ENCODE measurements at places on chromosomes 16 and 17. TPM values are rescaled to one million over a fixed set of nuclear protein-coding genes. Genes with fewer than 3 reads are reported as not detected.

DNA sequence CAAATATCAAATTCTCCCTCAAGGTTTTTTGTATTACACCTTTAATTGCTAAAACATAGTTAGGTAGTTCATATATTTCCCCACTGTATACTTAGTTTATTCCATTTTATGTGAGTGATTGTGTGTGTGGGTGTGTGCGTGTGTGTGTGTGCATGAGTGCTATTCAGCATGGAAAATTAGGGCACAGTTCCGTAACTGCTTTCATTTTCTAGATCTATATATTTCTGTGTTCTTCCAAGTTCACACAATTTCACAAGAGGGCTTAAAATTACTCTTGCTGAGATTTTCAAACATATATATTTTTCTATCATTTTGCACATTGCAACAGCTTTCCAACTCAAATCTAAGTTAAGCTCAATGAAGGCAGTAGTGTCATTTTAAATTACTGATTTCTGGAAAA lies 782.9 kb upstream of the SOX9 start:
- no peak for DNase-seq

DNA sequence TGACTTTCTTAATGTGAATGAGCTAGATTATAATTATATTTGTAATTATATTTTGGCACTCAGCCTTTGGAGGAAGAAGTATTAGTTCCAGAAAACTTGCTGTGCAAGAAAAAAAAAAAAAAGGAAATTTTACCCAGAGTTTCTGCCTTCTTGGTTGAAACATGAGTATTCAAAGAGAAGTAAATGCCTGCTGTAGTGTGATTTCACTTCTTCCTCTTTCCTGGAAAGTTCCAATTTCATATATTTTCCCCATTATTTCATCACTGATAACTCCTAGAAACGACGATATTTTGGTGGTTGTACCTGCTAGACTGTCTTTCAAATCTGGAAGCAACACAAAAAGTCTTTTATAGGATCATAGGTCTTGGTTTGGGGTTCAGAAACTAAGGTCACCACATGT lies 20.4 kb upstream of the MPHOSPH6 start:
- no peak for DNase-seq

GRCh38 chr17:27997522-27997921 lies 45.0 kb upstream of the NLK start:
- no peak for DNase-seq

GRCh38 chr17:36509272-36509985 lies 22.9 kb downstream of the ZNHIT3 start:
- DNase-seq = no peak

- DNase-seq = no peak
Observed at GRCh38 chr16:68920349-68920748, 77.0 kb downstream of the TANGO6 start.

DNA sequence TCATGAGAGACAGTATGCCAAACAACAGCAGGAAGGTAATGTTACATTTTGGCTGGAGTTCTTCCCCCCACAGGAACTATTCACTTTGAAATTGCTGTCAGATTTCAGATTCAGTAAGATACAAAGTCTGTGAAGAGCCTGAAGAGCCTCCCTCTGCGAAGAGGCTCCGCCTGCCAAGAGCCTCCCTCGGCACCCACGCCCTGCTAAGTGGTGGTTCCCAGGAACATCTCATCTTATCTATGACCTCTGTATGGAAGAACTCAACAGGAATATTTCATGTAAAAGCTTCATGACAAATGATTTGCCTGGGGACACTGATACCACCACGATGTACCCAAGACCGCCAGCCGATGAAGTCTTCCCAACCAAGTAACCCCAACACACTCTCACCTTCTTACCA lies 3.2 kb downstream of the ZC3H7A start:
- no peak for DNase-seq

DNA sequence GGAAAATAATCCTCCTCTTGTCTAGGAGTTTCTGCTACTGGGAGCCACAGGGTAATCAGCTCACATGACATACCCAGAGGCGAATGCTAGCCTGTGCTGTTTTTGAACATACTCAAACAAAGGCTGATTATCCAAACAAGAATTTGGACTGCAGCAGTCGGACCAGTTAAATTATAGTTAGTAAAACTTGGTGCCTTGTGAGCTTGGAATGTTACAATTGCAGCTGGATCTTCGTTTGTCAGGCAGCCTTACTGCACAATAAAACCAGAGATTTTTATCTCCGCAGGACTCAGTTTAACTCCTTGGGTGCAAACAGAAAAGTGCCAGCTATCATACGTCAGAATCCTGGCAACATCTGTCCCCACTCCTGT lies 163.8 kb upstream of the TBX2 start:
- no peak for DNase-seq

DNA sequence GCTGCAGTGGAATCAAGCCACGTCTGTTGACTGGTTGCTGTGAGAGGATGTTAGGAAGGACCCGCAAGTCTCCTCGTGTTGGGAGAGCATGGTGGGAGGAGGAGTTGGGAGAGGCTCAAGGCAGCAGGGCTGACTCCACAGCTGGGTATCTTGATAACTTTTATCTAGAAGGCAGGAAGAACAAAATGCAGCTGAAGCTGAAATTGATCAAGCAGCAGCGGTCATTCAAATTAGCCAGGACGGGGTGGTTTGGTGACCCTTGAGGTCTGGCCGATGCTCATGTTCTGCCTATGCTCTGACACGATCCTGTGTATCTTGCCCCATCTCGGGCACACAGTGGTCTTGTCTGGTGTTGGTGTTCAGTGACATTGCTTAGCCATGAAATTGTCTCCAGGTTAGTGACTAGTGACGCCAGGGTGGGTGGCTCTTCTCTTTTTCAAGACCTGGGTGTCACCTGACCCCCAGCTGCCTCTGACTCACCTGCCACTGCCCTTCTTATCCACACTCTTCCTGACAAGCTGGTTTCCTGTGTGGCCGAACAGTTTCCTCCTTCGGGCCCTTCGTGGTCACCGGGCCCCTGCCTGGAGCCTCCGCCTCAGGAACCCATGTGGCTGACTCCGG lies 19.1 kb downstream of the NPTX1 start:
- DNase-seq = no peak

DNA sequence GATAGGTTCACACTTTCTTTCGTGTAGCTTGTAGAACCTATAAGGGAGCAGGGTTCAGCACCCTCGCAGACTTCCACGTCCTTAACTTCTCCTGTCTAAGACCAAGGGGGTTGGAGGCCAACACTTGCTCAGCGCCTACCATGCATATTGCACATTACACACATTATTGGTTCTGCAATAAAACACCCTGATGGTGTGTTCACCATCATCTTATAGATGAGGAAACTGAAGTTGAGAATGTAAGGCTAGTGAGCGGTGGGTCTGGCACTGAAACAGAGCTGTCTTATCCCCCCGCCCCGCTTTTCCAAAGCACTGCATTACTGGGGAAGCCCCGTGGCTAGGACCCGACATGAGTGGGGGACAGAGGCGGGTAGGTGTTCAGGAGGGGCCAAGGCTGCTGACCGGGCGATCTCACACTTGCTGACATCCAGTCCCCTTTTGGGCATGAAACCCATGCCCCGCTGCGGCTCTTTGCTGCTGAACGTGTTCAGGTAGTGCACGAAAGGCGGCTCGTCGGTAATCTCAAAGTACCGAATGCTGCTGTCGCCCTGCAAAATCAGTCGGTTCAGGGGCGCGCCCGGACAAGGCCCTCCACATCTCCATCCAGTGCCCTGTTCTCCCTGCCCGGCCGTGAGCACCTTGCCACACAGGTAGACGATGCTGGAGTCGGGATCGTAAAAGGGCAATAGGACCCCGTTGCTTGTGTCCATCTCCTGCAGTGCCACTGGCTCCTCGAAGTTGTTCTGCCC lies 6.2 kb downstream of the CORO6 start:
- no peak for DNase-seq

DNA sequence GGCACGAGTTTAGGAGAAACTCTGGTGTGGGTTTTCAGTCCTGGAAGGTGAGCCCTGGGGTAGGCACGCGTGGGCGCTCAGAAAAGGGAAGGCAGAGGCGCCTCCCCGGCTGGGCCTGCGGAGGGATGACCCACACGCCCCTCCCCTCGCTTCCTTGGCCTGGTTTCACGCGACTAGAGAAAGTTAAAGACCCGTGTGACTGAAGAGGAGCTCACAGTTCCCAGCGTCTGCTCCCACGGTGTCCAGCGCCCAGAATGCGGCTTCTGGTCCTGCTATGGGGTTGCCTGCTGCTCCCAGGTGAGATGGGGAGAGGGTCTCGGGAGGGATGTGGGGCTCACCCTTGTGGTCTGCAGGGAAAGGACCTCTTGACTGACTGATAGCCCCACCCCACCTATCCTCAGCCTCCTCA lies at the start of gene CD300LG:
TSS of gene CD300LG (plus strand) at position 214 of the 409 bp plus-strand sequence. CDS start at position 255, 41 bp downstream.
- DNase-seq = no peak

DNA sequence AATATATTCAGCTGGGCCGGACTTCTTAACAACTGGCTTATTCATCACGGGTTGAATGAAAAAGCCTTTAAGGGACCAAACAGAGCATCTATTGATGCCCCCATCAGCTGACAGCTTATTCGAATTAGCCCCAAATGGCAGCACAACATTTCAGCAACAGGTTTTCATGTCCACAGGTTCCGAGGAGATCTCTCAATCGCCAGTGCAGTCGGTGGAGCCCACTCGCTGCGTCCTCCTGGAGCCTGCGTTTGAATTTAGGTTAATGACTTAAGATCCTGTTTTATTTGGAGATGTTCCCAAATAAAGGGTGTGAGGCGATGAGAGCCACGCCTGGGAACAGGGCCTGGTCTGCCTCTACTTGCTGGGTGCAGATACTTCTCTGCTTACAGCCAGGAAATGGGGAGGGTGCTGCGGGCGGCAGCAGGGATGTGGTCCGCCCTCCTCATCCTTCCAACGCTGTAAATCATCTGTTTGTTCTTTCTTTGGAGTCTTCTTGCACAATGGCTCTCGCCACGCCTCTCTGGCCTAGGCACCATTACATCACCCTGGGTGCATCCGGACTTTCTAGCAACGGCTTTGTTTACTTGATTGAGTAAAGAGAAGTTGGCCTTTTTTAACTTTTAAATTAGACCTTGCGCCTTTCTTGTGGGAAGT lies 22.6 kb downstream of the NDE1 start:
- peak; percentile 38 for DNase-seq

DNA sequence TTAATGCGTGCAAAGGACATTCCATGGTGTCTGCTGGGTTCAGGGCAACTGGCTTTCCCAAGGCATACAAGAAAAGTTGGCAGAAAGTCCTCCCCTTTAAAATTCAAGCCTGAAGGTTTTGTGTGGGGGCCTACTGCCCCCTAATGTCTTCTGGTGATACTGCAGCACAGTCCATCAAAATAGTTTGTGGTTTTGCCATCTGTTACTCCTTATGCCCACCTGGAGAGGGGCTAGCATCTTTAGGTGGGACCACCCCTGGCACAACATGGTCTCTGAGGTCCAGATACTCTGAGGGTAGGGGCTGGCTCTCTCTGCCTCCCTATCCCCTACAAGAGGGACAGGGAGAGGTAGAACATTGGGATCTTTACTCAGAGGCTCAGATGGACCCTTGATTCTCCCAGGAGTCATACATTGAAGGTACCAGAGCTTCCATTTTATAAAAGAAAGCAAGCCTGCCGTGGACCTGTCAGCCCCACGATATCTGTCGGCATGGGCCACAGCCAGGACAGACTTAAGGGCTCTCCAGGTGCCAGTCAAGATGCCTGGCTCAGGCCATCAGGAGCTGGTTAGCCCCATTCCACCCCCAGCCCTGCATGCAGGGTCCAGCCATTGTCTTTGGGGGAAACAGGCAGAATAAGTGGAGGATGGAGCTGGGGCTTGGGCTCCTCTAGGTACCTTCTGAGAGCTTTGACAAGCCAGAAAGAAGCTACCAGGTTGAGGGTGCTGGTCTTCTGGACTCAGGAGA lies 6.3 kb downstream of the ESRP2 start:
- no peak for DNase-seq

GRCh38 chr17:59124665-59125064 lies 18.0 kb upstream of the TRIM37 start:
- DNase-seq = no peak

Gene MT1M
- 0.25 TPM for polyA plus RNA-seq

DNA sequence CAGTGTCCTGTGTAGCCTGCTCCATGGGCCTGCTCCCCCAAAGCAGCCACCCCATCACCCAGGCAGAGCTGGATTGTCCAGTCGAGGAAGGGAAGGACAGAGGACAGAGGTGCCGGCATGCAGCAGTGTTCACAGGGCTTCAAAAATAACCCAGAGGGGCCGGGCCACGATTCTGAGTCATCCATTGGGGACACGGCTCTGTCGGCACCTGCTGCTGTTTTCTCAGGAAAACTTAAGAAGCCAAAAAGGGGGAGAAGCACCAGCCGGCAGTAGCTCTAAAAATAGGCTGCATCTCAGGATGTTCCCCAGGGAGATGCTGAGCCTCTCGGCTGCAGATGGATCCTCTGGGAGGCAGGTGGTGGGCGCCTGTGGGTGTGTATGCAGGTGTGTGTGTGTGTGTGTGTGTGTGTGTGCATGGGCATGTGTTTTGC lies 1.6 kb downstream of the CA7 start:
- DNase-seq = no peak

DNA sequence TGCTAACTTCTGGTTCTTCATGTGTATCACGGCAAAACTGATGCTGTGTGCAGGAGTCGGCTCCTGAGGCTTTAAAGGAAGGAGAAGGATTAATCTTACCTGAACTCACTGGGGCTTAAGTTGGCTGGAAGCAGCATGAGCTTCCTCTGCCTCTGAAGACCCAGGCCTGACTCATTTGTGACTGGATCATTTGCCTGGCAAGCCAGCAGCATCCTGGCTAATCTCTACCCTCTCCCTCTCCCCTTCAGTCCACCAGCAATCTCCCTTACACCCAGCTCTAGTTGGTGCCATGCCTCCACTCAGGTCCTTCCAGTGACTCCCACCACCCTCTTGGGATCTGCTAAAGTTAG lies 150.3 kb downstream of the IRX3 start:
- no peak for DNase-seq

Gene USP43
- polyA plus RNA-seq = 8.1 TPM

Gene HELZ
- 28.5 TPM for polyA plus RNA-seq

Gene TOP2A
- polyA plus RNA-seq = 182 TPM

Gene KRT31
- polyA plus RNA-seq = not detected

Gene TMEM204
- 28.5 TPM for polyA plus RNA-seq

DNA sequence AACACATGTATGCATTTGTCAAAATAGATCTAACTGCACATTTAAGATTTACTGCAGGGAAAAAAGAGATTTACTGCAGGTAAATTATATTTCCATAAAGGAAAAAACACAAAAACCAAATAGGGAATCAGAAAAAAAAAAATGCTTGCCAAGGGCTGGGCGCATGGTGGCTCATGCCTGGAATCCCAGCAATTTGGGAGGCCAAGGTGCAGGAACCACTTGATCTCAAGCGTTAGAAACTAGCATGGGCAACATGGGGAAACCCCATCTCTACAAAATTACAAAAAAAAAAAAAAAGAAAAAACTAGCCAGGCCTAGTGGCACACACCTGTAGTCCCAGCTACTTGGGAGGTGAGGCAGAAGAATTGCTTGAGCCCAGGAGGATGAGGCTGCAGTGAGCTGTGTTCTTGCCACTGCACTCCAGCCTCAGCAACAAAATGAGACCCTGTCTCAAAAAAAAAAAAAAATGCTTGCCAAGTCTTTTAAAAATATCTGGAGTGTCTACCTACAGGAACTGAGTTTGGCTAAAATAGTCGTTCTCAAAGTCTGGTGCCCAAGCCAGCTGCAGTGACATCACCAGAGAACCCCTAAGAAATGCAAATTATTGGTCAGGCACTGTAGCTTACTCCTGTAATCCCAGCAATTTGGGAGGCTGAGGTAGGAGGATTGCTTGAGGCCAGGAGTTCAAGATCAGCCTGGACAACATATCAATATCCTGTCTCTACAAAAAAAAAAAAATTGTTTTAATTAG lies 17.5 kb downstream of the TRIM25 start:
- DNase-seq = no peak
